ENCODE measurements at places on chromosomes 11 and 22.

DNA sequence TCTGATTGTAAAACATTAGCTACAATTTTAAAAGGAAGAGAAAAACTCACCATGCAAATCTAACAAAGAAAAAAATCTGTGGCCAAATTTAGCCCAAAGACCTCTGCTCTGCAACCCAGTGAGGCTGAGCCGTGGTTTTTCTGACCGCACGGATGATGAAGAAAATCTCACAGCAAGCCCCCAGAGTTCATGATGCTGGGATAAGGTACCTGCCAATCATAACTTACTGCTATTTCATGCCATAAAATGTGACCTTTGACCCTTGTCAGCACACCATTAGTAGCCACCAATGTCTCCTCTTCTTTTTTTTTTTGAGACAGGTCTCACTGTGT is 11.1 kb downstream of the CERK start:
- DNase-seq = no peak

GRCh38 chr11:77101043-77101537 is 1.6 kb upstream of the OMP start:
- DNase-seq = no peak

GRCh38 chr11:2929531-2929949 is 320 bp upstream of the PHLDA2 start:
- DNase-seq = no peak

GRCh38 chr11:79253280-79253679 is 187.6 kb downstream of the TENM4 start:
- DNase-seq = no peak

GRCh38 chr11:34909955-34910354 is 6.2 kb downstream of the APIP start:
- DNase-seq = no peak

GRCh38 chr11:19080579-19080993 is 20.1 kb upstream of the MRGPRX2 start:
- no peak for DNase-seq

DNA sequence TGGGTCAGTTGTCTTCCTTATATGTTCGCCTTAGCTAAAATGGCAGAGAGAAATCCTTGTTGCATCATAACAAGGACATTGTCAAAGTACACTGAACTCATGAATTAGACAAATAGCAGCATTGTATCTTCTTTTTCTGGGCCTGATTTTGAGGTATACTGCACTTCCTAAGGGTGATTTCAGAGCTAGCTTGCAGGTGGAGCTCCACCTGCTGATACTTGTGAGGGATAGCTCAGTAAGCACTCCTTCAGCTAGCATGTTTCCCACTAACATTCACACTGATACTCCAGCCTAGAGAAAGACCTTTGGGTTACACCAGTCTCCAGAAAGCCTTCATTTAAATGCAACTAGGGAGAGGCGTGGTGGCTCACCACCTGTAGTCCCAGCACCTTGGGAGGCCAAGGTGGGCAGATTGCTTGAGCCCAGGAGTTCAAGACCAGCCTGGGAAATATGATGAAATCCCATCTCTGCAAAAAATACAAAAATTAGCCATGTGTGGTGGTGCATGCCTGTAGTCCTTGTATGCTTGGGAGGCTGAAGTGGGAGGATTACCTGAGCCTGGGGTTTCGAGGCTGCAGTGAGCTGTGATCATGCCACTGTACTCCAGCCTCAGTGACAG is 29.8 kb downstream of the JAM3 start:
- DNase-seq = no peak

DNA sequence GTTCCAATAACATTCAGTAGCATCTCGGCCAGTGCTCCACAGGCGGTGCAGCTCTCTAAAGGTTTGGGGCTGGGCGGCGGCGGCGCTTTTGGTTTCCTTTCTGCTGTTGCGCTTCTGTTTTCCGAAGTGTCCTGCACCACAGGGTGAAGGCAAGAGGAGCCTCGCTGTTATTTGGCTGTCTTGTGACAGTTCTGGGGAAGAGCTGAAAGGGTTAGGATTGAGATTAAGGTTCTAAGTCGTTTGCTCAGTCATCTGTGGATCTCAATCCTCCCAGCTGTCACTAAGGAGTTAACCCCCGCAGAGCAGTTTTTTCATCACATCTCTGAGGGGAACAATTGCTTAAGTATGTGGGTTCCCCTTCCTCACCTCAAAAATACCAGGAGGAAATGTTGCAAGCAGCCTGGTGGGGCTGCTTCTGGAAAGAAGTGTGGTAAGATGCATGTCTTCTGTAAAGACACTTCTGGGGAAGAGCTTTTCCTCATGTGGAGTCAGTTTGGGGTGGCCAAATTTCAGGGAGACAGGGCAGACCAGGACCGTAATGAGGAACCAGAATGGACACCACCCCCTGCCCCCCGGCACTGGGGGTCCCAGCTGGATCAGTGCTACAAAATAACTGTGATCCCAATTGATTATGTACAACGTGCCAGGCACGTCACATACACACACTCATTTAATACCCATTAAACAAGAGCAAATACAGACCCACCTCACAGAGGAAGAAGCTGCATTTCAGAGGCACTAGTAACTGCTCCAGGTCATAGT is 14.2 kb downstream of the TMEM121B start:
- DNase-seq = no peak

DNA sequence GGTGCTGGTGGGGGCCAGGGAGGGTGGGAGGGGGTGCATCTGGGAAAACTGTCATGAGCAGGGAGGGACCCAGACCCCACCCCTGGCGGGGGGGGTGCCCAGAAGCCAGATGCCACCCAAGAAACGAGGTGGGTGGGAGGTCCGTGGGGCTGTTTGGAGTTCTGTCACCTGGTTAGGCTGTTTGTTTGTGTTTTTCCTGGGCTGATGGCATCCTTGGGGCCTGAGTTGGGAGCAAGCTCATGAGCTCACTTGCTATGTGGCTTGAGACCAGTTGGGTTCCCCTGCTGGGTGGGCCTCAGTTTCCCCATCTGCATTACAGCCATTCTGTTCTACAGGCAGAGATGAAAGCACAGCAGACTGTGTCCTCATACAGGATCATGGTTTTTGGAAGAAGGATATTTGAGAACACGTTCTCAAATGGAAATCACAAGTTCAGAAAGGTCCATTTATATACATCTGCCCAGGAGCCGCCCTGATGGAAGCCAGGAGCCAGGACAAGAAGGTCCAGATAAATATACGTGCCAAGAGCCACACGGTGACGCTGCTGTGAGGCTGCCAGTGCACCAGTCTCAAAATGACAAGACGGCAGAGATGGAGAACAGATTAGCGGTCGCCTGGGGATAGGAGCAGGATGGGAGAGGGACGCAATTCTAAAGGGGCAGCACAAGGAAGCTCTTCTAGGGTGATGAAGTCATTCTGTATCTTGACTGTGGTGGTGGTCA is 312.9 kb downstream of the MN1 start:
- DNase-seq = no peak

GRCh38 chr11:77300695-77301094 is 791 bp downstream of the GDPD4 start:
- no peak for DNase-seq

DNA sequence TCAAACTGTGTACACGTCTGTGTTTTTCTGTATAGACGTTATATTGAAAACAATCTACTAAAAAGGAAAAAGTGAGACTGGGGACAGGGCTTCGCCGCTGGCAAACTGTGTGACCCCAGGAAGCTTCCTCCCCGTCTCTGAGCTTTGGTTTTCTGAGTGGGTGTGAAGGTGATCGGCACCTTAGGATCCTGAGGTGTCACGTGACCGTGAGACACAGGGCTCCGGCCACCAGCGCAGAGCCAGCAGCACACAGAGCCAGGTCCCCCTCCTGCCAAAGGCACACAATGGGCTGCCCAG is 32.0 kb downstream of the KIAA0930 start:
- no peak for DNase-seq

GRCh38 chr11:62965574-62965973 is 19.2 kb downstream of the SLC22A6 start:
- DNase-seq = no peak

- DNase-seq = no peak
Measured at GRCh38 chr11:119029340-119030028, 1.2 kb downstream of the SLC37A4 start.

GRCh38 chr22:19240813-19241592 is 50.5 kb downstream of the CLTCL1 start:
- DNase-seq = no peak

- DNase-seq = no peak
Measured at GRCh38 chr11:76762867-76763572, 20.1 kb upstream of the TSKU start.

DNA sequence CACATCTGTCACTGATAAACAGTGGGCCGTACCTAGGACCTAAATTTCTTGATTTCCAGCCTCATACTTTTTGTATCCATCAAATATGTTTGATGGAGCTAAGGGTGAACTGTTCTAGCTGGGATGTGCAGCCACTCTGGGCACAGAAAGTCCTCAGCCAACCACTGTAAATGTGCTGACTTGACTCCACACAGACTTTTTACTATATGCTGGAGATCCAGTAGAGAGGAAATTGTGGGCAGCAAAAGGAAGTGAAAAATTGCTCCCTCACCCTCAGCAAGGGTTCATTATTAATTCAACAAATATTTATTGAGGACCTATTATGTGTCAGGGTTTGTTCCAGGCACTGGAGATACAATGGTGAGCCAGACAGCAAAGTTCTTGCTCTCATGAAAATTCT is 54.2 kb upstream of the AMPD3 start:
- DNase-seq = no peak

DNA sequence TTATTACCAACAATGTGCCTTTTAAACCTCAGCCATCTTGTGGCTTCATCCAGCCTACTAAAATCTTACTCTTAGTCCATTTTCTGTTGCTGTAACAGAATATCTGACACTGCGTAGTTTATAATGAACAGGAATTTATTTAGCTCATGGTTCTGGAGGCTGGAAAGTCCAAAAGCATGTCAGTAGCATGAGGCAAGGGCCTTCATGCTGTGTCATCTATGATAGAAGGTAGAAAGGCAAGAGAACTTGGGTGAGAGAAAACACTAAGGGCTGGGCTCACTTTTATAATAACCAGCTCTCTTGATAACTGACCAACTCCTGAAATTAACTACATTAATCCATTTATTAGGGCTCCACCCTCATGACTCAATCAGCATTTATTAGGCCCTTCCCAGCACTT is 13.5 kb downstream of the BTBD10 start:
- DNase-seq = no peak

GRCh38 chr11:25218036-25218435 is 721.2 kb downstream of the LUZP2 start:
- DNase-seq = no peak

DNA sequence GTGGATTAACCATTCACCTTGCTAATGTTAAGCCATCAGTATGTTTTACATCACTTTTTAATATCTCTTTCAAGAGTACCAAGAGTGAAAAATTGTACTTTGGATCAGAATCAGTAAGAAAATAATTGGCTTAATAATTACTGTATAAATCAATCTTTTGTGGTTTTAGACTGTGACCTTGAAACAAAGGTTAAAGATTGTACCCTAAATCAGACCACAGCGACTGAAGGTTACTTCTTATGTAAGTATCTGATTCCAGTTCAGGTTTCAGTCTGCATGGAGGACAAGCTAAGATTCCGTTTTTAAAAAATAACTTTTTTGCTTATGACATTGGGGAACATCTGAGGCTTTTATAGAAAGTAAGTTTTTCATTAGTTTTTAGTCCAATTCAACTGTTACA is 18.9 kb downstream of the CAT start:
- DNase-seq = no peak

- DNase-seq = no peak
Measured at GRCh38 chr11:131025020-131025419, 108.7 kb upstream of the SNX19 start.

DNA sequence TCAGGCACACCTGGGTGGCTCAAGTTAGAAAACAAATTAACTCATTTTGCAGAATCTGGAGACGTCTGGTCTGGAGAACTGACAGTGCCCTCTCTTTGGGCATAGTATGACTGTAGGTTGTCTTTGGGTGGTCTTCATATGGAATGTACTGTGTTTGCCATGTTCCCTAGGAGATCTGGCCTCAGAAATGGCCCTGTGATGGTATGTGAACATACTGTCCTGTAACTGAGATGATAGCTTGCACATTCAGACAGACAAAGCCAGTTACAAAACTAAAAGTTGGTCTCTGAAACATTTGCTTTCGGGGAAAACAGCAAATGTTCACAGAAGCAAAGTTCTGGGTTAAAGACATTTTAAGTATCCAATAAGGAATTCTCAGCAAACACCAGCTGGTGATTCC is 29.7 kb downstream of the CD44 start:
- no peak for DNase-seq

GRCh38 chr11:85028329-85029101 is 598.6 kb downstream of the DLG2 start:
- DNase-seq = no peak

DNA sequence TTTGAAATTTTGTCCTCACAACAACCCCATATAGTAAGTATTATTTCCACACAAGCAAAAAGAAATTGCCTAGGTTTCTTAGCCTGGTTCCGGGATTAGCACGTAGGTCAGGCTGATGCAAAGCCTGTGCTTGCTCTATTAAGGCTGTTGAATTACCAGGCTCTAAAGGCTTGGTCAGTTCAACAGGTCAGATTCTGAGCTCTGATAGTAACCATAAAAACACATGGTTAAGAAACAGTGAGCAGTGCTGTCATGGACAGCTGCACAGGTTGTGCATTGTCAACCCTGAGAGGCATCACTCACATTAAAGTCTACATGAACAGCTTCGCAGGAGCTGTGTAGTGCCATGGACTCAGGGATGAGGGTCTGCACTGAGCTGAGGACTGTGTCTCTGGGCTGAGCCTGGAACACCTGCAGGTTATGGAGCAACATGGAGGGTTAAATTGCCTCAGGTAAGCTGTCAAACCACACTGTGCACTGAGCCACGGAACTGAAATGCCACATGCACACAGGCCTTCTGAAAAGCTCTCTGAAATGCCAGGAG is 98.0 kb downstream of the PIWIL4 start:
- no peak for DNase-seq
